ENCODE measurements at places on chromosomes 12 and 14.

DNA sequence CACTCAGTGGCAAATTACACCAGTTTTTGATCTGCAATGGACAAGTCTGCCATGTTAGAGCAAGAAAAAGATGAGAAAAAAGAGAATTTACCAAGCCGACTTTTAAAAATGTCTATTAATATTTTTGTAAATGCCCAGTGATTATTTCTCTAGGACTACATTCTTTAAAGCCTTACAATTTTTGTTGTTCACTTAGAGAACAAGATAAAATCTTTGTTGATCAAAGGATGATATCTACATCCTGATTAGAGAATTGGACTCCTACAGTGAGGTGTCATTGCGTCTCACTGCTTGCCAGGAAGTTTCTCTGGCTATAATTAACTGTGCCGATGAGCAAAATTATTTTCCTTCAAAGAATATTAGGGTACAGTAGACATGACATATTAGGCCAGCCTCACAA lies 1.7 kb upstream of the CFAP54 start:
- peak; percentile 60 for DNase-seq

GRCh38 chr12:124416516-124417395 lies 121.9 kb downstream of the RFLNA start:
- no peak for DNase-seq

- DNase-seq: peak; percentile 53
Measured at GRCh38 chr12:52171950-52172512, 19.8 kb downstream of the KRT80 start.

DNA sequence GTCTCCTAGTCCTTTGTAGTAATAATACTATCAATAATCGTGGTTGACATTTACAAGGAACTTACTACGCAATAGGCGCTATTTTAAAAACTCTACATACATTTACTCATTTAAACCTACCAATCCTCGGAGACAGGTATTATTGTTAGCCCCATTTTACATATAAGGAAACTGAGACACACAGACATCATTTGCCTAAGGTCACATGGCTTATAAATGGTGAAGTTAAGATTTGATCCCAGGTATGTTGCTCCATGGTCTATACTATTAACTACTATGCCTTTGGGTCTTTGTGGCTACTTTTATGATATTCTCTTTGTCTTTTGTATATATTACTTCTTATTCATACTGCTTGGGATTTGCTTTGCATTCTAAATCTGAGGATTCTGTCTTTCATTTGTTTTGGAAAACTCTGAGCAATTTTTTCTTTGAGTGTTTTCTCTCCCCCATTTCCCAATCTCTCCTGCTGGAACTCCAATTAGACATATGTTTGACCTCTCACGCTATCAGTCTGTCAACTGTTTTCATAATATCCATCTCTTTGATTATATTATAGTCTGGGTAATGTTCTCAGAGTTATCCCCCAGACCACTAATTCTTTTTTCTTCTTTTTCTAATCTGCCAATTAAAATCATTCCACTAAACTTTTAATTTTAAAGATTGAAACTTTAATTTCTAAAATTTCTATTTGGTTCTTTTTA lies 10.9 kb downstream of the NT5DC3 start:
- no peak for DNase-seq

- peak; percentile 88 for DNase-seq
Measured at GRCh38 chr14:92646952-92647796, 101.3 kb downstream of the LGMN start.

DNA sequence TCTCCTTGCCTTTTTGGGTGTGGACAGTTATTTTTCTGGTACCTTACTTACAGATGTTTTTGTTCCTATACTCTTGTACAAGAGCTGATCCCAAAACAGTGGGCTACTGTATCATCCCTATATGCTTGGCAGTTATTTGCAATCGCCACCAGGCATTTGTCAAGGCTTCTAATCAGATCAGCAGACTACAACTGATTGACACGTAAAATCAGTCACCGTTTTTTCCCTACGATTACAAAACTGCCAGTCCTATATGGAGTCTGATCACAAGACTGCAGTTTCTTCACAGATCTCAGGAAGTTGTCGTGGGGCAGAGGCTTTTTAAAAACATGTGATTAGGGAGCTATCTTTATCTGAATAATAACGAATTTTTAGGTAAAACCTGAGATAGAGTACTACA lies 1.3 kb downstream of the LYSET start:
- peak; percentile 74 for DNase-seq

DNA sequence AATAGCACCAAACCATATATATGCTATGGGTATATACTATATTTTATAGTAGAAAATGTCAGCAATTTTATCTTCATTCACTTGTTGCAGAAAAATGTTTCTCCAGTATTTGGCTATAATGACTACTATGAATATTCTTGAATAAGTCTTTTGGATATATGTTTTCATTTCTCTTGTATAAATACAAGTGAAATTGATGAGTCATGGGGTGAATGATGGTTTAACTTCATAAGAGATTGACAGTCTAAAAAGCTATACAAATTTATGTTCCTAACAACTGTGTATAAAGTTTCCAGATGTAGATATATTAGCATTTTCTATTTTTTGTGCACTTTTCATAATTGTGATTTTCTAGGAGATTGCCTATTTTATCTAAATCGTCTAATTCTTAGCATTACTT lies 714.8 kb downstream of the TRHDE start:
- no peak for DNase-seq

Measured in trophoblast cell (in vitro differentiated cells and primary cell).